ENCODE measurements at places on chromosomes 13 and 19. TPM values are rescaled to one million over a fixed set of nuclear protein-coding genes. Genes with fewer than 3 reads are reported as not detected.
A peak's percentile ranks its signal among the peaks of the same experiment; 100 is the strongest.

- no peaks in the 10 kb centered on the region for H3K36me3 ChIP-seq
- no peak overlapping the region for H3K4me3 ChIP-seq
These were observed 40.7 kb upstream of the SERPINE3 start for GRCh38 chr13:51298812-51299211.

DNA sequence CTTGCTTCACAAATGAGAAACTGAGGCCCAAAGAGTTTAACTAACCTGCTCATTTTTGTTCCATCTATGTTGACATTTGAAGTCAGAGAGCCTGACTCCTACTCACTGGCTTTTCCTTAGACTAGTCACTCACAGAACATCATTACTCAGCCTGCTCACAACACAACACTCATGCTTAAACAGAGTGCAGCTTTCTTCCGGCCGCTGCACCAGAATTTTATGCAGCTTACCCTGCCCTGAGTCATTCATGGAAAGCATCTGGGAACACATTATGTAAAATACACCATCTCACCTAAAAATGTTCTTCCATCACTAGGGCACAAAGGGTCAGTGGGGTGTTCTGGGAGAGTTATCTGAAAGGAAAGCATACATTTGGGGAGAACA lies 303.4 kb downstream of the SPRY2 start:
- no peaks in the 10 kb centered on the region for H3K36me3 ChIP-seq
- peaks cover 50% of the 10 kb centered on the region for H3K4me1 ChIP-seq
- peak; percentile 84 for DNase-seq
- no peak overlapping the region for H3K4me3 ChIP-seq
- peak overlapping the region; percentile 87 for H3K27ac ChIP-seq

GRCh38 chr19:15913830-15914229 lies 16.0 kb upstream of the CYP4F2 start:
- H3K36me3 ChIP-seq: no peaks in the 10 kb centered on the region
- peaks cover 44% of the 10 kb centered on the region for H3K27me3 ChIP-seq
- H3K27ac ChIP-seq: no peak overlapping the region
- no peaks in the 10 kb centered on the region for H3K4me1 ChIP-seq
- no peak overlapping the region for H3K4me3 ChIP-seq

GRCh38 chr19:15297416-15298224 lies 34.7 kb downstream of the BRD4 start:
- peak; percentile 47 for DNase-seq
- peak overlapping the region; percentile 23 for H3K4me3 ChIP-seq
- H3K27ac ChIP-seq: peak overlapping the region; percentile 77
- H3K27me3 ChIP-seq: no peaks in the 10 kb centered on the region
- peaks cover 37% of the 10 kb centered on the region for H3K4me1 ChIP-seq

GRCh38 chr13:66312312-66313087 lies 917.6 kb downstream of the PCDH9 start:
- peak; percentile 80 for DNase-seq
- H3K36me3 ChIP-seq: no peaks in the 10 kb centered on the region
- no peaks in the 10 kb centered on the region for H3K27me3 ChIP-seq
- H3K4me1 ChIP-seq: peaks cover 38% of the 10 kb centered on the region
- H3K4me3 ChIP-seq: peak overlapping the region; percentile 52
- H3K27ac ChIP-seq: peak overlapping the region; percentile 96

- no peaks in the 10 kb centered on the region for H3K27me3 ChIP-seq
- no peak for DNase-seq
- no peaks in the 10 kb centered on the region for H3K4me1 ChIP-seq
- no peaks in the 10 kb centered on the region for H3K36me3 ChIP-seq
These were observed 38.0 kb downstream of the PHF11 start for GRCh38 chr13:49533591-49534269.

GRCh38 chr13:77894743-77895142 lies 23.9 kb downstream of the EDNRB start:
- H3K36me3 ChIP-seq: no peaks in the 10 kb centered on the region
- peak overlapping the region; percentile 13 for H3K27ac ChIP-seq
- H3K4me1 ChIP-seq: peaks cover 14% of the 10 kb centered on the region
- no peak for DNase-seq
- H3K27me3 ChIP-seq: no peaks in the 10 kb centered on the region

GRCh38 chr13:113962386-113962785 lies 11.5 kb downstream of the C13orf46 start:
- H3K27me3 ChIP-seq: no peaks in the 10 kb centered on the region
- H3K36me3 ChIP-seq: peaks cover 4% of the 10 kb centered on the region
- no peak for DNase-seq
- no peak overlapping the region for H3K27ac ChIP-seq

GRCh38 chr13:100532090-100532766 lies 56.4 kb downstream of the GGACT start:
- no peaks in the 10 kb centered on the region for H3K27me3 ChIP-seq
- H3K4me1 ChIP-seq: no peaks in the 10 kb centered on the region

DNA sequence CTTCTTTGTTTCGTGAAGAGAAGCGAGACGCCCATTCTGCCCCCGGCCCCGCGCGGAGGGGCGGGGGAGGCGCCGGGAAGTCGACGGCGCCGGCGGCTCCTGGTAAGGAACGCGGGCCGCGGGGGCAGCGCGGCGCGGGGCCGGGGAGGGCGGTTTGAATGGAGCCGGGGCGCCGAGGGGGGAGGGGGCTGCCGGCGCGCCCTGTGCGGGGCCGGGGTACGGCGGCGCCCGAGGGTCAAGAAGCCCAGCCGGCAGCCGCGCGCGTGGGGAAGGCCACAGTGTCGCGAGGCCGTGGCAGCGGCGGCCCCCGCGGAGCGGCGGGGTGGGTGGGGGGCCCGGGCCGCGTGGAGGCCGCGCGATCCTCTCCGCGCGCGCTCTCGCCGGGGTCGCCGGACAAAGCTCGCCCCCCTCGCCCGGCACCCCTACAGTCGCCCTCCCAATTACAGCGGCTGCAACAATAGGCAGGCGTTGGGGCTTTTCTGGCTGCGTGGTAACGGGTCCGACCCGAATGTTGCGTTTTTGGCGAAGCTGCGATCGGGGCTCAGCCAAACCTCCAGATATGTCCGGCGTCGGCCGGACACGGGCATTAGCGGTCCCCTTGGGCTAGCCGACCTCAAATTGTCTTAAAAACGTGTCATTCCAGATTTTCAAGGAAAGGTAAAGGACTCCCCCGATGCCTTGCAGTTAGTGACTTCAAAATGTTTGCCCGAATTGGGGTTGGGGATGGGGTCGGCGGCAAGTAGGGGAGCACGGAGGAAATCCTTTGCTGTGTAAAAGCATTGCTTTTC lies 437 bp downstream of the SMARCA4 start:
- peak overlapping the region; percentile 81 for H3K4me3 ChIP-seq
- DNase-seq: peak; percentile 35
- H3K27me3 ChIP-seq: no peaks in the 10 kb centered on the region
- peak overlapping the region; percentile 30 for H3K27ac ChIP-seq
- H3K36me3 ChIP-seq: peaks cover 5% of the 10 kb centered on the region

DNA sequence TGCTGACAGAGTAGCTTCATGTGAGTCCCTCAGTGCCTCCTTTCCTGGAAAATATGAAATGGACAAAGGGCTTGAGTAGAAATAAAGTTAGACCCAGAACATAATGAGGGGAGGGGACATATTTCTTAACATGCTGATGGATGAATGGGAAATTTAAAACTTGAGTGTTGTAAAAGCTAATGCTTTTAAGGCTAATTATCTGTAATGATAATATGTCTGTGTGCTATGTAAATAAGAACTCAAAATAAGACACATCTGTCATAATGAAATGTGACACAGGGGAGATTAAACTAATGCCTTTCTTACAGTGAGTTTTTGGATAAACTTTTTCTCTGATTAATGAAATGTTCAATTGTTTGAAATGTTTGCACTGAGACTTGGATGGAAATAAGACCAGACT lies 65.8 kb upstream of the RFXAP start:
- no peak overlapping the region for H3K27ac ChIP-seq
- no peaks in the 10 kb centered on the region for H3K36me3 ChIP-seq
- no peak for DNase-seq
- H3K27me3 ChIP-seq: no peaks in the 10 kb centered on the region
- no peaks in the 10 kb centered on the region for H3K4me1 ChIP-seq

GRCh38 chr13:41603917-41604316 lies 146.6 kb downstream of the RGCC start:
- H3K4me1 ChIP-seq: peaks cover 11% of the 10 kb centered on the region
- H3K36me3 ChIP-seq: no peaks in the 10 kb centered on the region
- peak; percentile 92 for DNase-seq
- H3K4me3 ChIP-seq: no peak overlapping the region
- no peaks in the 10 kb centered on the region for H3K27me3 ChIP-seq

- no peak overlapping the region for H3K4me3 ChIP-seq
- no peak overlapping the region for H3K27ac ChIP-seq
- no peak for DNase-seq
- H3K36me3 ChIP-seq: no peaks in the 10 kb centered on the region
- H3K27me3 ChIP-seq: no peaks in the 10 kb centered on the region
- no peaks in the 10 kb centered on the region for H3K4me1 ChIP-seq
These were observed 14.4 kb downstream of the NFIC start for GRCh38 chr19:3380829-3381228.

DNA sequence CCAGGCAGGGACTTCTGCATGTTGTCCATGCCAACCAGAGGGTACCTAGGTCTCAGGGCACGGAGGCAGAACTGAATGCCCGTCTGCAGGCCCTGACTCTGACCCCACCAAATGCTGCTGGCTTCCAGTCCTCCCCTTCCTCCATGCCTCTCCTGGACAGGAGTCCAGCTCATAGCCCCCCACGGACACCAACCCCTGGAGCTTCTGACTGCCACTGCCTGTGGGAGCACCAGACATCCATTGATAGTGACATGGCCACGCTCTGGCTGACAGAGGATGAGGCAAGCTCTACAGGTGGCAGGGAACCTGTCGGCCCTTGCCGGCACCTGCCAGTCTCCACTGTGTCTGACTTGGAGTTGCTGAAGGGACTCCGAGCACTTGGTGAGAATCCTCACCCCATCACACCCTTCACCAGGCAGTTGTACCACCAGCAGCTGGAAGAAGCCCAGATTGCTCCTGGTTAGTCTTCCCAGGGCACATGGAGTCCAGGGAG lies 1.8 kb downstream of the ANKLE1 start:
- no peak overlapping the region for H3K4me3 ChIP-seq
- no peaks in the 10 kb centered on the region for H3K4me1 ChIP-seq
- no peaks in the 10 kb centered on the region for H3K36me3 ChIP-seq
- H3K27ac ChIP-seq: no peak overlapping the region
- no peak for DNase-seq

- no peak for DNase-seq
- no peaks in the 10 kb centered on the region for H3K36me3 ChIP-seq
- H3K4me1 ChIP-seq: no peaks in the 10 kb centered on the region
These were observed 57.7 kb downstream of the ATP8A2 start for GRCh38 chr13:25429466-25429865.

GRCh38 chr19:1520203-1520780 lies 3.6 kb upstream of the PLK5 start:
- H3K4me1 ChIP-seq: no peaks in the 10 kb centered on the region
- no peak overlapping the region for H3K4me3 ChIP-seq
- no peaks in the 10 kb centered on the region for H3K36me3 ChIP-seq
- no peak for DNase-seq
- no peak overlapping the region for H3K27ac ChIP-seq
- H3K27me3 ChIP-seq: no peaks in the 10 kb centered on the region

DNA sequence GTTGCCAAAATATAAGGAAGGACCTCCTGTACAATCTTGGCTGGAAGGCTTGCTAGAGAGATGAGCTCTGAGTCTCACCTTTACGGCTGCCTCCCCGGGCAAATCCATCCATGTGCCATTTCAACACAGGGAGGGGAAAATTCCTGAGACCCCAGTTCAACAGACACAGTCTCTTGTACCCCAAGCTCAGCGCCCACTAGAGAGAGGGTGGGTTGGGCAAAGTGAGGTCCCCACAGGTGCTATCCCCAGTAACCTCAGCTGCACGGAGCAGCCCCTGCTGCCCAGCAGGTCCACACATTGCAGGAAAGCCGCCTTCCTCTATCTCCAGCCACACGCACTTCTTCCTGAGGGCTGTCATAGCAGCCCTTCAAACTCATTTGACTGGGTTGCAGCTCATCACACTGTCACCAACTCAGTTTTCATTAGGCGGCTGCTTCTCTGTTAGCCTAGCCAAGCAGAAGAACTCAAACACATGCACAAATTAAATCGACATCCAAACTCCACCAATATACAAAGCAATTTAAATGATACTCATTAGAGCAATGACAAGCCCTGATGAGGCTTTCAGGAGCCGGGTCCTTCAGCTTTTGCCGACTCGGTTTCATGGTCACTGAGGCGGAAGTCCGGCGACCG lies 80.4 kb downstream of the TSHZ3 start:
- no peaks in the 10 kb centered on the region for H3K4me1 ChIP-seq
- no peaks in the 10 kb centered on the region for H3K27me3 ChIP-seq
- no peak overlapping the region for H3K4me3 ChIP-seq
- DNase-seq: no peak

DNA sequence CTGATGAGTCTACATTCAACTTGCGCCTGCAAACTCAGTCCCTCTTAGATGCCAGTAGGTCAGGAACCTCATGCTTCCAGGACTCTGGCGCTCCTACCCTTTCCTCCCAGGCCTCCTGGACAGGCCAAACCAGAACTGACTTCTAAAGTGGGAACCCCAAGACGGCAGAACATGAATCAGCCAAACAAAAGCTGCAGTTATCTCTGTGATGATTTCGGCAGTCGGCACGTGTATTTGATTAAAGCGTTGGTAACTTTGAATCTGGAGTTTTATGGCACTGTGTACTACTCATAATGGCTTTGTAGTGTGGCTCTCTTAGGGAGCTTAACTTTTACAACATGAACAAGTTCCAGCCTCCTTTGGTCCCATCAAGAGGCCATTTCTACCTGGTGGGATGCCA lies 13.7 kb downstream of the ACTN4 start:
- no peak overlapping the region for H3K4me3 ChIP-seq
- H3K4me1 ChIP-seq: peaks cover 94% of the 10 kb centered on the region
- no peaks in the 10 kb centered on the region for H3K27me3 ChIP-seq

- H3K4me3 ChIP-seq: no peak overlapping the region
- no peaks in the 10 kb centered on the region for H3K36me3 ChIP-seq
- H3K4me1 ChIP-seq: peaks cover under 1% of the 10 kb centered on the region
- H3K27me3 ChIP-seq: no peaks in the 10 kb centered on the region
- DNase-seq: no peak
These were observed 14.0 kb downstream of the CEACAM16 start for GRCh38 chr19:44712864-44713515.

DNA sequence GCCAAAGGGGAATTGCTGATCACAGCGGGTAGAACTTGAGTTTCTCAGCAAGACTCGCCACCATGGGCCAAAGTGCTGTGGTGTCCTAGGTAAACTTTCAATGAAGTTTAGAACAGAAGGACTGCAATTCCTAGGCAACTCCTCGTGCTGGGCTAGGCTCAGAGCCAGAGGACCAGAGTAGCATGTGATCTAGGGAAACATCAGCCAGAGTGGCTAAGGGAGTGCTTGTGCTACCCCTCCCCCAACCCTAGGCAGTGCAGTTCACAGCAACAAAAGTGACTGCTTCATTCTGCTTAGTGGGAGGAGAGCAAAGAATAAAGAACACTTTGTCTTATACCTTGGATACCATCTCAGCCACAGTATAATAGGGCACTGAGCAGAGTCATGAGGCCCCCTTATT lies 1658.6 kb upstream of the MIR17HG start:
- DNase-seq: no peak
- H3K27me3 ChIP-seq: no peaks in the 10 kb centered on the region
- no peak overlapping the region for H3K27ac ChIP-seq
- no peaks in the 10 kb centered on the region for H3K4me1 ChIP-seq

Gene GPR4
- total RNA-seq: 3.1 TPM

Gene TGDS
- total RNA-seq: 9.0 TPM

Gene KCNK6
- 6.7 TPM for total RNA-seq

Gene NEK3
- total RNA-seq: 3.9 TPM

Gene PHLDB3
- total RNA-seq: 29.0 TPM
